ENCODE measurements at places on chromosomes 6 and 20. TPM values are rescaled to one million over a fixed set of nuclear protein-coding genes. Genes with fewer than 3 reads are reported as not detected.

- DNase-seq, result no peak
- H3K4me1 ChIP-seq, result no peaks in the 10 kb centered on the region
- no peaks in the 10 kb centered on the region for H3K27me3 ChIP-seq
- no peak overlapping the region for H3K4me3 ChIP-seq
These were observed 134.1 kb downstream of the FOXO3 start for GRCh38 chr6:108694816-108695215.

Gene MRAP2
- total RNA-seq, result 5.0 TPM

GRCh38 chr6:33949877-33950435 lies 146.2 kb upstream of the MLN start:
- H3K27me3 ChIP-seq, result no peaks in the 10 kb centered on the region
- H3K4me1 ChIP-seq, result no peaks in the 10 kb centered on the region
- H3K27ac ChIP-seq, result no peak overlapping the region
- H3K4me3 ChIP-seq, result no peak overlapping the region

GRCh38 chr6:114437235-114437634 lies 94.4 kb upstream of the HS3ST5 start:
- H3K4me3 ChIP-seq, result no peak overlapping the region
- H3K4me1 ChIP-seq, result no peaks in the 10 kb centered on the region
- H3K27me3 ChIP-seq, result no peaks in the 10 kb centered on the region
- H3K36me3 ChIP-seq, result no peaks in the 10 kb centered on the region
- DNase-seq, result no peak

DNA sequence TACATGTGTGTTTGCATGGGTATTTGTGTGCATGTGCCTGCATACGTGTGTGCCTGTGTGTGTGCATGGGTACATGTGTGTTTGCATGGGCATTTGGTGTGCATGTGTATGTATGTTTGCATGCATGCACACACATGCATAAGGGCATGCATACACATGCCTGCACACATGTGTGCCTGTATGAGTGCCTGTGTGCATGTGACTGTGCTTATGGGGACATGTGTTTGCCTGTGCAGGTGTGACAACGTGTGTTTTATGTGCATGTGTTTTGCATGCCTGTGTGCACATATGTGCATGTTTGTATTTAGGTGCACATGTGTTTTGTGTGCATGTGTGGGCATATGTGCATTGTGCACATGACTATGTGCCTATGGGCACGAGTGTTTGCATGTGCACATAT lies 165.7 kb downstream of the ERMARD start:
- no peaks in the 10 kb centered on the region for H3K36me3 ChIP-seq
- no peak overlapping the region for H3K27ac ChIP-seq
- DNase-seq, result no peak
- H3K4me3 ChIP-seq, result no peak overlapping the region

DNA sequence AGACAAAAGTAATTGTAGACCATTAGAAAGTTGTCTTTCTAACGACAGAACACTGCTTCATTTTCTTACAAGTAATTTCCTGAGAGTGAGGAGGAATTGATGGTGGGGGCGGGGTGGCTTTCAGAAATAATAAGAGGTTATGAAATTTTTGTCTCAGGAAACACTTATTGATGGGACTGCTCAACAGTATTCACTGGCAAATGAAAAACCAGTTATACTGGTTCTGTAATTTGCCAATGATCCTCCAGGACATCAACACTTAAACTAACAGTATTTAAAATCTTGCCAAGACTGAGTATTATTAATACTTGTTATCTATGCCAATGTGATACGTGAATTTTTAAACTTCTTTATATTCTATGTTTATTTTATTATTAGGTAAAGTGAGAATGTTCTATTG lies 41.8 kb upstream of the FUT9 start:
- H3K4me1 ChIP-seq, result no peaks in the 10 kb centered on the region
- H3K27ac ChIP-seq, result no peak overlapping the region
- H3K36me3 ChIP-seq, result no peaks in the 10 kb centered on the region
- H3K27me3 ChIP-seq, result no peaks in the 10 kb centered on the region

Gene C20orf96
- 9.4 TPM for total RNA-seq

Gene CCN5
- total RNA-seq, result 3.1 TPM

DNA sequence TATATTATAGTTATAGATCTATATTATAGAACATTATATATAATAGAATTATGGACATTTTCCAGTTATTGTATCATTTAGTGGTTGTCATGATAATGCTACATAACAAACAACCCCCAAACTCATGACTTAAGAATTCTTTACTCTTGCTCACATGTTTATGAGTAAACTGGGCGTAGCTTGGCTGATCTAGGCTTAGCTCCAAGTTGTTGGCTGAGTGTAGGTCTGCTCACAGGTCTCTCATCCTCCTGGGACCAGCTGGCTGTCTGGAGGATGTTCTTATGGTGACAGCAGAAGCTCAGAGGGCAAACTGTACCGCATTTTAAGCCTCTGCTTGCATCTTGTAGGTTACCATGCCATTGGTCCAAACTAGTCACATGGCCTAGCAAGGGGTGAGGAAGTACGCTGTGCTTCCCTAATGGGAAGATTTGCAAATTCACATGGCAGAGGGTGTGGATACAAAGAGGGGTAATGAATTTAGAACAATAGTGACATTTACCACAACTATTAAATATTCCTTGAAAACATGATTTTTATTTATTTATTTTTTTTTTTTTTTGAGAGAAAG lies 34.2 kb downstream of the ARHGAP40 start:
- H3K4me3 ChIP-seq, result no peak overlapping the region
- no peaks in the 10 kb centered on the region for H3K4me1 ChIP-seq
- no peak for DNase-seq
- H3K27me3 ChIP-seq, result no peaks in the 10 kb centered on the region
- H3K27ac ChIP-seq, result no peak overlapping the region
- H3K36me3 ChIP-seq, result no peaks in the 10 kb centered on the region
